ENCODE measurements at places on chromosomes 2 and 18. TPM values are rescaled to one million over a fixed set of nuclear protein-coding genes. Genes with fewer than 3 reads are reported as not detected.

The ECEL1 gene
- total RNA-seq: not detected

- peaks cover 4% of the 10 kb centered on the region for H3K4me1 ChIP-seq
- no peaks in the 10 kb centered on the region for H3K36me3 ChIP-seq
- H3K27me3 ChIP-seq: no peaks in the 10 kb centered on the region
- no peak overlapping the region for H3K27ac ChIP-seq
- DNase-seq: no peak
Observed at GRCh38 chr2:205868773-205869333, 186.6 kb downstream of the NRP2 start.

DNA sequence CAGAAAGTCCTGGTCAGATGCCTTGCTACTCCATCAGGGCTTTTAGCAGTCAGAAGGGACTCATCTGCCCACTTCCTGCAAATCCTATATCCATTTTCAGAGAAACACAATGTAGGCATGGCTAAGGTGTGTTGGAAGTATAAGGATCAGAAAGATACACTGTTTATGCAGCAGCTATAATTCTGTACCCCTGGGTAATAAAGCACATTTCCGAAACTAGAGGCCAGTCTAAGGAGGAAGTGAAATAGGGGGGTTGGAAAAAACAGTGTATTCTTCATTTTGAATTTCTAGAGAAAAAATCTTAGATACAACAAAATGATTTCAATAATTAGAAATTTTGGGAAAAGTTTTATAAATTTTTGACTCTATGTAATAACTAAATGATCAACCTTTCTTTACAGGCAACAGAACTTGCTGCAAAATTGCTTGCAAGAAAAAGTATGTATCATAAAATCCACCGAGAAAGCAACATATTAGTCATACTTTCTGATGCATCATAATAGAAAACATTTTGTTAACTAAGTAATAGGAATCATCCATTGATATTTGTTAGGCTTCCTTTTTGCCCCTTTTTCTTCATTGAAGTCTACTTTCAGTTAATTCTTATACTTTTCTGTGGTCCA, 47.4 kb downstream of the FSIP2 start:
- no peak overlapping the region for H3K4me3 ChIP-seq
- H3K27me3 ChIP-seq: no peaks in the 10 kb centered on the region
- no peaks in the 10 kb centered on the region for H3K36me3 ChIP-seq
- H3K4me1 ChIP-seq: no peaks in the 10 kb centered on the region

DNA sequence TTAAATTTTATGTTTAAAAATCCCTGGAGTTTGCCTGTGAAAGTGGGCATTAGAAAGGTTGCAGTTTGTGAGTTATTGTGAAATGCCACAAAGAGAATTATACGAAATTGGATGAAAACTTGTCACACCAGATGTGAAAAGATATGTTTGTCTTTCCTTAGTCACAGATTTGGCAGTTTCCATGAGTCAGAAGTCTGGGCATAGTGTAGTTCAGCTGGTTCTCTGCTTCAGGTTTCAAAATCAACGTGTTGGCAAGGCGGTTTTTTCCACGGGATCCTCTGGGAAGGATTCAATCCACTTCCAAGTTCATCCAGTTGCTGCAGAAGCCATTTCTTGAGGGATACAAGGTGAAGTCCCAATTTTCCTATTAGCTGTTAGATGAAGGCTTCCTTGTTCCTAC, 658.0 kb upstream of the CDH2 start:
- no peaks in the 10 kb centered on the region for H3K36me3 ChIP-seq
- DNase-seq: no peak
- H3K4me3 ChIP-seq: no peak overlapping the region
- no peaks in the 10 kb centered on the region for H3K4me1 ChIP-seq

GRCh38 chr2:209305026-209305425, 118.8 kb upstream of the MAP2 start:
- H3K4me1 ChIP-seq: no peaks in the 10 kb centered on the region
- no peak for DNase-seq
- no peak overlapping the region for H3K27ac ChIP-seq
- peaks cover 10% of the 10 kb centered on the region for H3K27me3 ChIP-seq

The CPS1 gene
- total RNA-seq: 4.9 TPM

GRCh38 chr18:47830772-47831171, 99.7 kb downstream of the SMAD2 start:
- no peak overlapping the region for H3K27ac ChIP-seq
- peaks cover 10% of the 10 kb centered on the region for H3K36me3 ChIP-seq
- no peaks in the 10 kb centered on the region for H3K27me3 ChIP-seq
- H3K4me1 ChIP-seq: no peaks in the 10 kb centered on the region
- H3K4me3 ChIP-seq: no peak overlapping the region
- no peak for DNase-seq

The GLB1L gene
- 1.7 TPM for total RNA-seq

The CPO gene
- 0.25 TPM for total RNA-seq

The TACR1 gene
- total RNA-seq: 0.22 TPM

- H3K4me3 ChIP-seq: peak overlapping the region; percentile 42
- H3K4me1 ChIP-seq: peaks cover 29% of the 10 kb centered on the region
- DNase-seq: no peak
- peaks cover 100% of the 10 kb centered on the region for H3K27me3 ChIP-seq
- no peak overlapping the region for H3K27ac ChIP-seq
Observed at GRCh38 chr2:222294996-222295367, 3.8 kb downstream of the PAX3 start.

The TWSG1 gene
- total RNA-seq: 12.1 TPM

DNA sequence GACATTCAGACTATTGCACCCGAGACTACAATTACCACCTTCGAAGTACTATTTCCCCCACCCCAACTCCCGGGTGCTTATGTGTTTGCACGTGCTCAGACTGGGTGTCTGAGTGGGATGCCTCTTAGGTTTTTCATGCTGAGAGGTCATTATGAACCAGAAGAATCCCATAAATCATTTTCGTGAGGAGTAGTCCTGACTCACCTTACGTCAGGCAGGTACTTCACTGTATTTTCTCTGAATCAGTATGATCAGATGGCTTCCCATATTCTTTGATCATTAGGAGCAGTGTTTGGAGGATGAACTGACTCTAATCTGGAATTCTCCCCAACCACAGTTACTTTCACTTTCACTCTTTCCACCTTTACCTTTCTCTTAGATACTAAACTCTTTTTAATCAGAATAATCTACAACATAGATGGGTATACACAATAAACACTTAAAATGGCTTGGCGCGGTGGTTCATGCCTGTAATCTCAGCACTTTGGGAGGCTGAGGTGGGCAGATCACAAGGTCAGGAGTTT, 38.4 kb upstream of the STAT4 start:
- no peaks in the 10 kb centered on the region for H3K27me3 ChIP-seq
- no peak overlapping the region for H3K27ac ChIP-seq
- no peaks in the 10 kb centered on the region for H3K4me1 ChIP-seq
- no peak overlapping the region for H3K4me3 ChIP-seq

DNA sequence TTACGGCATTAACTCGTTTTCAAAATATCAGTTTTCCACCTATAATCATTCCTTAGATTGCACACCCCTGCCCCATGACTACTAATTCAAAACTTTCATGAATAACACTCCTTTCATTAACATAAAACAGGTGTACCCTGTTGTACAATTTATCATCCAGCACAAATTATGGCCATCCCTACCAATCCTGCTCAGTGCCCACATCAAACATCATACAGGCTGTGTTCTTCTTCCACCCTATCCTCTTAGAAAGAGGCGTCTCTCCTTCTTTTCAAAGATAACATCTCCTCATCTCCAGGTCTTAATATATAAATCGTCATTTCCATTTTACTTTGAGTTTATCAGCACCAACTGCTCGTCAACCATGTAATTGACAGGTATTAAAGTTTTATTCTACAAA, 67.6 kb downstream of the SLC66A3 start:
- no peak overlapping the region for H3K4me3 ChIP-seq
- H3K4me1 ChIP-seq: peaks cover 8% of the 10 kb centered on the region
- no peak overlapping the region for H3K27ac ChIP-seq
- DNase-seq: no peak
- no peaks in the 10 kb centered on the region for H3K27me3 ChIP-seq

GRCh38 chr2:216044883-216045486, 31.6 kb upstream of the MREG start:
- H3K4me3 ChIP-seq: no peak overlapping the region
- no peak for DNase-seq
- H3K4me1 ChIP-seq: no peaks in the 10 kb centered on the region
- H3K36me3 ChIP-seq: peaks cover 37% of the 10 kb centered on the region

The GPAT2 gene
- 5.3 TPM for total RNA-seq

DNA sequence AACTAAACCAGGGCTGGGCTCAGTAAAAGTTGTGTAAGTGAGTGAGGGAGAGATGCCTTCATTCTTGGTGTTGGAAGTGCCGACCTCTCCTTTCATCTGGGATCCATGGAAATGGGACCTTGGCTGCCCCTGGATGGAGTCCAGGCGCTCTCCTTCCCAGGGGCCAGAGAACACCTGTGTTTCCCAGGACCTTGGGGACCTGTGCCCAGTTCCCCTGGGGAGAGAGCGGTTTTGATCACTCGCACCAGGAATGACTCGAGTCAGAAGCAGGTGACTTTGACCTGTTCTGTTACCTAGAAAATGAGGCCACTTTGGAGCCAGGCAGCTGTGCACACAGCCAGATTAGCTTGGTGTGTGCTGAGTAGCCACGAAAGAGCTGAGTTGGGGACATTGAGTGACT, 97.3 kb downstream of the SH3BP4 start:
- no peak overlapping the region for H3K4me3 ChIP-seq
- no peak for DNase-seq
- H3K36me3 ChIP-seq: peaks cover 16% of the 10 kb centered on the region
- peaks cover 62% of the 10 kb centered on the region for H3K4me1 ChIP-seq

DNA sequence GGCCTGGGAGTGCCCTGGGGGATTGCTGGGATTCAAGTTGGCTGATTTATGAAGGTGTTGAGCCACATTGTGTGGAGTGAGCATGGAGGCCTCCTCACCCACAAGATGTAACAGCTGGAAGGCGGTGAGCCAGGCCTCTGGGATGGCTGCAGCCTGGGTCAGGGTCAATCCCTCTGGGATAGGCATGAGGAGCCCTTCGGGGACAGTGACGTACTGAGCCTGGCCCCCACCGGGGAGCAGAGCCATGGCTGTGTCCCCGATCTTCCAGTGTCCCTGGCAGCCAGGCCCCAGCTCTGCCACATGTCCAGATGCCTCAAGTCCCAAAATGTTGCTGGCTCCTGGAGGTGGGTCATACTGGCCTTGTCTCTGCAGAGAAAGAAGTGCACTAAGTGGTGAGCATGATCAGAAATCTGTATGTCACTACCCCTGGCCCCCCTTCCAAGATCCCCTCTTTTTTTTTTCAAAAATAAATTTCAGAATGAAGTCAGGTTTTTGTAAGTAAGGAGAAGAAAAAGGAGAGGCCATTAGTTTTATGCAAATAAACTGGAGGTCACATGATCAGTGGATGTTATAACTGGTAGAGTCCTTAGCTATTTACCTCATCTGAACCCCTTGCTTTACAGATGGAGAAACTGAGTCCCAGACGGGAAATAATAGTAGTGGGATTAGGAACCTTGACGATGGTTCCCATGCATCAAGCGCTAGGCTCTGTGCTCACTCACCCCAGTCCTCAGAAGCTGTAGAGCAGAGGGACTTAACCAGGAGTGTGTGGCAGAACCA, 1.7 kb downstream of the TP53I3 start:
- H3K4me3 ChIP-seq: peak overlapping the region; percentile 85
- H3K27me3 ChIP-seq: no peaks in the 10 kb centered on the region
- peak overlapping the region; percentile 98 for H3K27ac ChIP-seq
- H3K4me1 ChIP-seq: peaks cover 30% of the 10 kb centered on the region
- H3K36me3 ChIP-seq: peaks cover 33% of the 10 kb centered on the region

GRCh38 chr2:206531996-206532543, 88.7 kb downstream of the ADAM23 start:
- H3K27ac ChIP-seq: peak overlapping the region; percentile 60
- H3K36me3 ChIP-seq: no peaks in the 10 kb centered on the region
- H3K4me1 ChIP-seq: peaks cover 20% of the 10 kb centered on the region
- no peaks in the 10 kb centered on the region for H3K27me3 ChIP-seq

GRCh38 chr2:239942871-239943311, 82.3 kb downstream of the NDUFA10 start:
- peak; percentile 1 for DNase-seq
- H3K36me3 ChIP-seq: no peaks in the 10 kb centered on the region
- no peaks in the 10 kb centered on the region for H3K27me3 ChIP-seq
- peaks cover 33% of the 10 kb centered on the region for H3K4me1 ChIP-seq
- no peak overlapping the region for H3K27ac ChIP-seq
- no peak overlapping the region for H3K4me3 ChIP-seq

DNA sequence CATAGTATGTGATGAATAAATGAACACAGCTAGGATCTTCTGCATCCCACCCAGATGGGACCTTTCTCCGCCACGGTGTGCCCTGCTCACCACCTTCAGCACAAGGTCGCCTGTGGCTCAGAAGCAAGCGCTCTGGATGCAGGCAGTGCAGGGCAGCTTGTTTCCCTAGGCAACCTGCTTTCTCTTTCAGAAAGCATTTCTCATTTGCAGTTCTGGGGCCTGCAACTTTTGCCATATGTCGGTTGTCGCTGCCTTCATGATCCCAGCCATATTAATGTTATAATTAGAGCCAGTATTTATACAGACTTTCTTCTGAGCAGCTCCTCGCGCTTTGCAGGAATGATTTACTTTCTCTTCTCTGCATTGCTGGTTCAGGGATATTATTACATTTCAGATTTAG, 692.8 kb downstream of the RNF144A start:
- H3K4me3 ChIP-seq: no peak overlapping the region
- H3K4me1 ChIP-seq: no peaks in the 10 kb centered on the region
- peaks cover 6% of the 10 kb centered on the region for H3K27me3 ChIP-seq
- no peak for DNase-seq
- H3K36me3 ChIP-seq: no peaks in the 10 kb centered on the region

DNA sequence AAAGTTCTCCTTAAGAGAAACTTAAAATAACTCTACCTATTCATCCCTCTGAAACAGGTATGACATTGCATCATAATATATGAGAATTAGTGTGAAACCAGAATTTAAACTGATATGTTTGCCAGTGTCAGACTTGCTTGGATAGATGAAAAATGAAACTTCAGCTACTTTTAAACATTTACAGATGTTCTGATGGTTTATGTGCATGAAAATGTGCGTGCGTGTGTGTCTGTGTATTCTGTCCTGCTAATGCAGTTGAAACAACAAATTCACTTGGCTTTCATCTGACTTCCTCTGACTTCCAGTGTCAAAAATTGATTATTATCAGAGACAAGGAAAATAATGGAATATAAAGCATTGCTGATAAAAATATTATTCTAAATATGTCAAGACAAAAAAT, 719.4 kb downstream of the LRP1B start:
- no peak for DNase-seq
- no peaks in the 10 kb centered on the region for H3K27me3 ChIP-seq
- no peak overlapping the region for H3K27ac ChIP-seq
- H3K36me3 ChIP-seq: no peaks in the 10 kb centered on the region

DNA sequence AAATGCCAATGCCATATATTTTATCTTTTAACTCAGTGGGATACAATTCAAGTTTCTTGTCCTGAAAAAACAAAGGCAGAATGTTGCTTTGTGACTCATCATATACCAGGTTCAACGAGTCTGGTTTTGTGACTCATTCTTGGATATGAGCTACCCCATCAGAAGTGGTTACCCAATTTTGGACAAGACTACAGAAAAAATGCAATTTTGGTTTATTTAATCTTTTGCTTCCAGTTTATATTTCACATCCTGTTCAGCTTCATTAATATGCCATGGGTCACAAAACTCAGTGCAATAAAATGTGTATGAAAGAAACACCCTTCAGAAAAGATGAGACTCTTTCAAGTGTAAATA, 25.0 kb downstream of the FN1 start:
- H3K27ac ChIP-seq: no peak overlapping the region
- no peak for DNase-seq
- no peak overlapping the region for H3K4me3 ChIP-seq
- no peaks in the 10 kb centered on the region for H3K27me3 ChIP-seq

The SPTBN1 gene
- 484 TPM for total RNA-seq

GRCh38 chr2:119544939-119545475, 758 bp downstream of the CFAP221 start:
- peak overlapping the region; percentile 68 for H3K4me3 ChIP-seq
- peaks cover 9% of the 10 kb centered on the region for H3K4me1 ChIP-seq
- H3K36me3 ChIP-seq: no peaks in the 10 kb centered on the region
- peaks cover 29% of the 10 kb centered on the region for H3K27me3 ChIP-seq
- DNase-seq: no peak
